ENCODE measurements at places on chromosomes 4 and X. TPM values are rescaled to one million over a fixed set of nuclear protein-coding genes. Genes with fewer than 3 reads are reported as not detected.

UGT2B17 gene
- total RNA-seq: not detected

MAGEA11 gene
- not detected for total RNA-seq

GRIA3 gene
- 1.1 TPM for total RNA-seq

MYOZ2 gene
- total RNA-seq: not detected

SPANXN3 gene
- not detected for total RNA-seq

FGA gene
- total RNA-seq: not detected

All from myometrial cell (primary cell).